ENCODE measurements at places on chromosomes 13 and 19.
A peak's percentile ranks its signal among the peaks of the same experiment; 100 is the strongest.

DNA sequence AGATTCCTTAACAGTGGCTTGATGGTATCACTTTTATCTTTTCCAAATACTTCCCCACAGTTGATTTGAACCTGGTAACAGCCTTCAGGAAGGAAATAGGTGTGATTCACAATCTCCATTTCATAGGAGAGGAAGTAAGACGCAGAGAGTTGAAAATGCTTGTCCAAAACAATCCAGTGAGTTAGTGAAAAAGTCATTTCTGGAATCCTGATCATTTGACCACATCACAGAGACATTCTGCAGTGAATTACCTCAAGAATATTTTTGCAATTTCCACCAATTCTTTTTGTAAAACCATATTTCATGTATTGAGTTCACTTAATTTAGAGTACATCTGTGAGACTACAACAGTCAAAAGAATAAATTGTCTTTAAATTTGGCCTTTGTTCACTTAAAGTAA lies 292.8 kb downstream of the DCLK1 start:
- DNase-seq = no peak

GRCh38 chr13:98890925-98891324 lies 86.9 kb downstream of the DOCK9 start:
- DNase-seq = no peak

- peak; percentile 94 for DNase-seq
These were observed at the start of gene ZNF526 for GRCh38 chr19:42219812-42220750. ZNF526 (plus strand) TSS chr19:42220312; CDS start chr19:42224404, 4,092 bp downstream.

DNA sequence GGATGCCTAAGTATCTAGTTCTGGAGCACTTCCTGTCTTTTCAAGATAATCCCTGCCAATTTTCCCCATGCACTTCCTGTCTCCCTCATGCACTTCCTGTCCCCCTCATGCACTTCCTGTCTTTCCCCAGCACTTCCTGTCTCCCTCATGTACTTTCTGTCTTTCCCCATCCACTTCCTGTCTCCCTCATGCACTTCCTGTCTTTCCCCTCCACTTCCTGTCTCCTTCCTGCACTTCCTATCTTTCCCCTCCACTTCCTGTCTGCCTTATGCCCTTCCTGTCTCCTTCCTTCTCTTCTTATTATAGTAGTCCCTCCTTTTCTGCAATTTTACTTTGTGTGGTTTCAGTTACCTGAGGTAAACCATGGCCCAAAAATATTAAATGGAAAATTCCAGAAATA lies 3.0 kb upstream of the TNNT1 start:
- no peak for DNase-seq

GRCh38 chr19:1291761-1292418 lies 6.2 kb downstream of the EFNA2 start:
- DNase-seq = no peak

Data from activated T-cell treated with anti-CD3 and anti-CD28 coated beads, Interleukin-2, amount 50 U/mL, for 4 hours (primary cell).